ENCODE measurements at places on chromosomes 12 and 14.

DNA sequence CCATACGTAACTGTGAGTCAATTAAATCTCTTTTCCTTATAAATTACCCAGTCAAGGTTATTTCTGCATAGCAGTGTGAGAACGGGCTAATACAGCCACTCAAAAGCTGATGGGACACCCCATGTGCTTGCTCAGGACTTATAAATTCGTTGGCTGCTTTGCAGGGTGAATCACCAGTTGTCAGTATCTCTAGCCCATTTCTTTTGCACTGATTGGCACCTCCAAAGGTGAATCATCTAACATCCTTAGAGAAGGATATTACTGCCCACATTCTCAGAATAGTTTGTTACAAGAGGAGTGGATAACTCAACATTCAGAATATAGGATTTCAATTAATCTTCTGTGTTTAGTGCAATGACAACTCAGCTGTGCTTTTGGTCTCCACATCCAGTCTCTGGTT lies 601.5 kb downstream of the KCNH5 start:
- DNase-seq: no peak

DNA sequence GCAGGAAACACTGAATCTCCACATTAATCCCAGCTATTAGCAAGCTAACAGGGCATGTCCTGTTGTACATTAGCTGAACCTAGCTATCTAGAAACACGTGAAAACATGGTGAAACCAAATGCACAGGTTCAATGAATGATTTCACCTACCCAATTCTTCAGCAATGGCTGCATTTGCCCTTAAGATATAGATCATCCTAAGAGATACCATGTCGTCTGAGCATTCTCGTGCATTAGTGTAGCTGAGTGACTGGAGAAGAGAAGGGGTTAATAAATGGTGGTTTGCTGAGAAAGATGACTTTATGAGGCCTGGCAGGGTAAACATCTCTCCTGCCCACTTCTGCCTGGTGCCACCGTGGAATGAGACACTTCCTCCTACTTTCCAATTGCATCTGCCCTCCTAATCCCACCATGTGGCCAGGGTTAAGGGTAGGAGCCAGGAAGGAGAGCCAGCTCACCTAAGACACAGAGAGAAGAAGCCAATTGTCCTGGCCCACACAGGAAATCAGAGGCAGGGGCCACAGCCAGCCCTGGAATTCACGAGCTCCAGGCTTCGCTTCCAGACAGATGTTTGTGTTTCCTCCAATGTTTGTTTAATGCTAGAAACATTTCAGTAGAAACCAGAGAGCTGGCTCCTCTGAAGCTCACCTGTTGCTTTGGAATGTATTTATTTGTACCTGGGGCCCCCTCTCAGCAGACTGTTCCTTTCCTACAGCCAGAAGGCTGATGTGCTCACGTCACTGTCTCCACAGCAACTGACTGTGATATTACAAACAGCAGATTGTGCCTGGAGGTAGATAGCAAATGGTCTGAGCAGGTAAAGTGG lies 126.0 kb upstream of the PARP11 start:
- no peak for DNase-seq

- DNase-seq: no peak
Observed at GRCh38 chr14:99608591-99608990, 4.6 kb upstream of the CCDC85C start.

DNA sequence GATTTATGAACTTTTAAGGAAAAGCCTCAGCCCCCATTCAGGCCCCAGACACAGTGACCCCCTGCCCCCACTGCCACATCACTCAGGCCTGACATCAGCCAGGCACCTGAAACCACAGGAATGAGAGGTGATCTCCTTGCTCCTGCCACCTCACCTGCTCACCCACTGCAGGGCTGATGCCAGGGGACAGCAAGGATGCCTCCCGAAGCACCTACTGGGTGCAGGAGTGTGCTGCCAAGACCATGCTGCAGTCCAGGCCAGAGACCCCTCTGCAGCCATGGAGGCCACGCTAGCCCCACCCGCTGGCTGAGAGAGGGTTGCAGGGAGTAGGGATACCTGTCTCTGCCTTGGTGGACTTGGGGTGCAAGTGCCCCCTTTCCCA lies 18.6 kb upstream of the KRT7 start:
- no peak for DNase-seq

- DNase-seq: no peak
Observed at GRCh38 chr12:97645726-97646125, 183.1 kb downstream of the RMST start.

- no peak for DNase-seq
Observed at GRCh38 chr14:83372271-83372670, 1838.6 kb upstream of the SEL1L start.

DNA sequence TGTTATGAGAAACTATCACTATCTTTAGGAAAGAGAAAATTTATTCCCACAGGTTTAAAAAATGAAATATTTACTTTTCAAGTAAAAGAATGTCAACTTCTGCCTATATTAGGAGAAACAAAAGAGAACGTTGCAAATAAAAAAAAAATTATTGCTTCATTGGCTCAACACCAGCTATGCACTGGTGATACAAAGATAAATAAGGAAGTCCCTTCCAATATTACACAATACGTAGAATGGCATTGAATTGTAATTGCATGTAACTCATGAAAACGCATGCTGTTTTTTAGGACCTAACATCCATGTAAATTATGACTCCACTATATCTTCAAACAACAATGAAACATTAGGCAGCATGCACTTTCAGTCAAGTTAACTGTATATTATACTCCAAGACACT lies 56.4 kb upstream of the RERGL start:
- DNase-seq: no peak

GRCh38 chr14:36394593-36394992 lies 74.2 kb upstream of the MBIP start:
- DNase-seq: no peak

- DNase-seq: no peak
Observed at GRCh38 chr12:43655586-43655985, 103.0 kb downstream of the PUS7L start.

DNA sequence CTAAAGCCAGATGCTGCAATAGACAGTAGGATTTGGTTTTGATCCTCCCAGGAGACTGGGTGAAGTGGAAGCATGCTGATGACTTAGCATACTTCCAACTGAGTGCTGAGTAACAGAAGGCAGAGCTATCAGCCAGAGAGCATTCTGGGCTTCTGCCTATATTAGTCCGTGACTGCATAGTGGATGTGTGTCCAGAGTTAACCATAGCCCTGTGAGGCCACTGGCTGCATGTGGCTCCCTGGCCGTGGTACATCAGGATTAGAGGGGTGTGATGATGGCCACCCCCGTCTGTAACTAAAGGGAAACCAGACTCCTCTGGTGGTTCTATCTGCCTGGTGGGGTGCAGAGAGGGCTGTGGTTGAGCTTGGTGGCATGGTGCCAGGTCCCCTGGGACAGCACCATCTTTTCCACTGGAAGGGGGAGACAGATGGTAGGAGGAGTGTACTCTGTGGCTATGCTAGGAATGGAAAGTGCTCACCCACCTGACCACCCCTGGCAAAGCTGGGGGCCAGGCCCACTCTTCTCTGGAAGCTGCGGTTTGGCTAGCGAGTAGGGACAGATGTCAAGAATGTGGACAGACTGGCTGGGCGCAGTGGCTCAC lies 27.4 kb downstream of the ABCD4 start:
- DNase-seq: no peak

DNA sequence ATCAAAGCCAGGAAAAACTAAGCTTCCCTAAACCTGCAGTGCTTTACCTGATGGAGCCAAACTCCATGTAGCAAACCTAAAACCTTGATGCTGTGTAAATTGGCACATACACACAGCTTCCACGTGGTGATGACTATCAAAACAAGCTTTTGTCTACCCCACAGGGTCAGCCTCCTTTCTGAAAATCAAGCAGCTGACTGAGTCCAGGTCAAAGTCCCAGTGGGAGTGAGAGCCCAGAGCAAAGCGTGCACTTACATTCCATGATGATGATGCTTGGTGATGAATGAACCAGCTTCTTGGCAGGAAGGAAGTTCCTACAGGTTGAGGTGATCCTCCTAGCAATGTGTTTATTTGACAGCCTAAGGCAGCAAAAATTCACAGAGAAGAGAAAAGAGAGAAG lies 630.0 kb upstream of the TBX3 start:
- DNase-seq: no peak

DNA sequence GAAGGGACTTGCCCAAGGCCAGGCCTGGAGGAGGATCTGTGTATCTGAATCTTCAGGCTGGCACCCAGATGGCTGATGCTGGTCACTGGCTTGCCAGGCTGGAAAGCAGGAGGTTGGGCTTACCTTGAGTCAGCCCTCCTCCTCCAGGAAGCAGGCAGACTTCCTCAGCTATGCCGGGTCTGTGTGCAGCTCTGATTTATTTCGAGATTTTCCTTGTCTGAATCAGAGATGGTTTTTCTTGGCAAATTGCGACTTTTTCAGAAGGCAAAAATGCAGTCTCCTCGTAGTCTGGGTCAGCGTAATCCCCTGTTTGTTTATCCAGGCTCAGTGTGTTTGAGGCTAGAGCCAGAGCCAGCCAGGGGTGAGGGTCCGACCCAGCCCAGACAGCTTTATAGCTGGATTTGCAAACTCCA lies 48.9 kb downstream of the SMOC1 start:
- no peak for DNase-seq

DNA sequence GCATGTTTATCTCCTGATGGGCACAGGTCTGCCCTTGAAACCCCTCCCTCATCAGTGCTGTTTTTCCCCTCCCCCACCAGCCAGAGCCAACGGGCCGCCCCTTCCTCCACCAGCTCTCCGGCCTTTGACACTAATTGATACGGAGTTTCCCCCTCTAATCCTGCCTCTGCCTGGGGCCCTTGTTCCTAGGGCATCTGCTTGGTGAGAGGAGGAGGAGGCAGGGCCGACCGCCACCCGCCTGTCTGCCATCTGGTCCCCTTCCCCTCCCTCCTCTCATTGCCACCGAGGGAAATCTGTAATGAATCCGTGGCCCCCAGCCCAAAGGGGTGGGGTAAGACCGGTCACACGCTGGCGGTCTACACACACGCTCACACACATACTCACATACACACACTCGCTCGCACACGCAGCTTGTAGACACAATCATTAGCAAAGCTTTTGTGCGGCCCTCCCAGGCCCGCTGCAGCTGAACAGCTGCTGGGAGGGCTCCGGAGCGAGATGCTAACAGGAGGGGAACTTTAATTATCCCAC lies 27.4 kb downstream of the SRRM4 start:
- no peak for DNase-seq

- no peak for DNase-seq
Observed at GRCh38 chr12:51118706-51119105, 35.3 kb upstream of the CSRNP2 start.

DNA sequence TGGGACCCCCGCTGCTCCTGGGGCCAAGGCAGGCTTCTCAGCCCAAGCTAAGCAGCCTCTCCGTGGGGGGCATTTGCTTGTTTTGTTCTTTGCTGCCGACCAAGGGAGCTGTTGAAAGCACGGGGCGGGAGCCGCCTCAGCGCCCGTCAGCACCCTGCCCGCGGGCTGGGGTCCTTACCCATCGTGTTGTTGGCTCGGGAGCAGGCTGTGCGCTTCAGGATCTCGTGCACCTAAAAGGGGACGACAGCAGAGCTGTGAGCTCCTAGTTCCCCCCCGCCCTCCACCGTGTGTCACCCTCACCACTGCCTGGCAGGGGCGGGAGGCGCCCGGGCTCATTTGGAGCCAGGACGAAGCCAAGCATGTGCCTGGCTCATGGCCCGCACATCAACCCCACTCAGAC lies 117.5 kb downstream of the ANO2 start:
- no peak for DNase-seq

DNA sequence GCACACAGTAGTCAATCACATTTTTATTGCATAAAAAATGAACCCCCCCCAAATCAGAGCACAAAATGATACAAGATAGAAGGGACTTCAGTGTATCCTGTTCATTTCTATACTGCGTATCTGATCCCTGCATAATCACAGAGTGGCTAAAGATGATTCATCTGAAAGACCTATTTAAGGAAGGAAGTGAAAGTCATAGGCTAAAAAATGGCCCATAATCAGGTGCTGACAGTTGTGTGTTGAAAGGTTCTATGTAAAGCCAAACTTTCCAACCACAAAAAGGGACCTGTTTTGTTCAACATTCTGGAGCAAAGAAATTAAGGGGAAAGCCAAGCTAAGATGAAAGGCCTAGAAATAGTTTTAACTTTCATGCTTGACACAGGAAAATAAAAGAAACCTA lies 147.8 kb upstream of the ATP2B1 start:
- peak; percentile 36 for DNase-seq

DNA sequence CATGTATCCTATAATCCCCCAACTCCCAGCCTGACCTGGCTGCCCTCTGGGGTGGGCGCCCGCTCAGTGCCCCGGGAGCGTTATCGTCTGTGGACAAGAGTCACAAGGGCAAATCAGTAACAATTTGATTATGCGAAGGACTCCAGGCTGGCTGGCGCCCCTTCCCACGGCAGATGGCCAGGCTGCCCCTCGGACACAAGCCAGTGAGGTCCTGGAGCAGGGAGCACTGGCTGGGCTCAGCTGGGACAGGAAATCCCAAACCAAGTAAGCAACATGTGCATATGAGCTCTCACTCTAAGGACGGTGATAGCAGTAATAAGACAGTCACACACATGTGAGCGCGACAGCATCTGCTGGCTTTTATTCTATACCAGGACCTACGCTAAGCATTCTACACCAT lies 59.3 kb upstream of the FAM222A start:
- DNase-seq: no peak

- no peak for DNase-seq
Observed at GRCh38 chr12:54388237-54389133, 4.0 kb upstream of the ZNF385A start.

DNA sequence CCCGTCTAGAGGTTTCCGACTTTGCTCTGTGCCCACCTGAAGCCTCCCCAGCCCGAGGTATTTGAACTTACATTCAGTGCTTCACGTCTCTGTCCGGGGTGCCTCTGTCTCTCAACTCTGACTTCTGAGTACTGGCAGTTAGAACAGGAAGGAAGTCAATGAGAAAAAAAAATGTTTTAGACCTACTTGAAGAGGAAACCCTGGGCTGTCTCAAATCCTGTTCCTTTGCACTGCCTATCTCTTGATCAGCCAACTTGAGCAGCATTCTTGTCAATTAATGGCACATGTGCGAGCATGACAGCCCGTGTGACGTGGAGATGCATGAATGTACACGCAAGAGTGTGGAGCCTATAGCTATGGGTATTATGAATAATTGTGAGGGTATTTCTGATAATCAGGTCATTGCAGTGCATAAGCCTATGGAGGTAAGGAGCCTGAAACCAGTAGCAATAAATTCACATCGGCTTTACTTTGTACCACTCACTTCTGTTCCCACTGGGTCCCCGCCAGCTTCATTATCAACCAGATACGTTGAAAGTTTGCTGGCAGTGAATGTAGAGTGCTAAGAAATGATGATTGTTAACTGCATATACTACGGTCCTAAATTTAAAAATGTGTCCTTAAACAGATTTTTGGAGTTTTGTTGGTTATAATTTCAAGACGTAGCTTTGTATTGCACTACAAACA lies at the start of gene ARHGDIB:
ARHGDIB (minus strand) TSS at position 136 of the 687 bp plus-strand sequence. CDS start 10,889 bp downstream, outside the sequence.
- peak; percentile 38 for DNase-seq

- DNase-seq: no peak
Observed at GRCh38 chr12:64225626-64226025, 3.5 kb upstream of the KICS2 start.

DNA sequence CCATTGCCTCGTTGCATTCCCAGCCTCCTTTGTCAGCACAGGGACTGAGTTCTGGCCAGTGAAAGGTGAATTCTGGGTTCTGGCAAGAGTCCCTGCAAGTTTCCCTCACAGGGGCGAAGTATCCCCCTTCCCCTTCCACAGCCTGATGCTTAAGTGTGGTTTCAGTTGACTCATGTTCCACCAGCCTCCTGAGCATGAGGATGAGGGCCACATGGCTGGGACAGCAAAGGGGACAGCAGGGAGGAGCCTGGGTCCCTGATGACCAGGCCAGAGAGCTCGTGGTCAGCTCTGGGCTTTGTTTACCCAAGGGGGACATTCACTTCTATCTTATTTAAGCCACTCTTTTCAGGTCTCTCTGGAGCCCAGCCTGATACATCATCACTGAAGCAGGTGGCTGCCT lies 36.5 kb downstream of the CACNA2D4 start:
- no peak for DNase-seq
